Ovary (tissue), 10 donors: ENCODE measurements at places on chromosomes 11 and 22. TPM values are rescaled to one million over a fixed set of nuclear protein-coding genes. Genes with fewer than 3 reads are reported as not detected.
A peak's percentile ranks its signal among the peaks of the same experiment; 100 is the strongest.

TCN2 gene
- 23.0 TPM for total RNA-seq

DNA sequence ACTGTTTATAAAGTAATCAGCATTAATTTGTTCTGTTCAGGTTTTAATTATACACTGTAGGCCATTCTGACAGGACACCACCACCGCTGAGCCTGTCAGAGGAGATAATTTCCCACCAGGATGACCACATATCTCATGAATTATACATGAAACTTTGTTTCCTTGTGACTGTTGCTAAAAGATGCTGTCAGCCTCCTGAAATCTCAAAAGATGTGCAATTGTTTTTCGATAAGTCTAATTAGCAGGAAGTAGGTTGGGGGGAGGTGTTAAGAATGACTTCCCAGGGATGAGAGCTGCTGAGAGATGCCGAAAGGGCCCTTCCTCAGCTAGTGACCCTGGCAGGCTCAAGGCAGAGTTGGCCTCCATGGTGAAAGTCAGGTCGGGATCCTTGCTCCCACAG lies 485.4 kb downstream of the SOX6 start:
- DNase-seq, result no peak

GRCh38 chr11:94897330-94897768 lies 76.0 kb downstream of the CWC15 start:
- peak; percentile 50 for DNase-seq

DGAT2 gene
- 2.1 TPM for total RNA-seq

CD6 gene
- total RNA-seq, result 0.69 TPM

DNA sequence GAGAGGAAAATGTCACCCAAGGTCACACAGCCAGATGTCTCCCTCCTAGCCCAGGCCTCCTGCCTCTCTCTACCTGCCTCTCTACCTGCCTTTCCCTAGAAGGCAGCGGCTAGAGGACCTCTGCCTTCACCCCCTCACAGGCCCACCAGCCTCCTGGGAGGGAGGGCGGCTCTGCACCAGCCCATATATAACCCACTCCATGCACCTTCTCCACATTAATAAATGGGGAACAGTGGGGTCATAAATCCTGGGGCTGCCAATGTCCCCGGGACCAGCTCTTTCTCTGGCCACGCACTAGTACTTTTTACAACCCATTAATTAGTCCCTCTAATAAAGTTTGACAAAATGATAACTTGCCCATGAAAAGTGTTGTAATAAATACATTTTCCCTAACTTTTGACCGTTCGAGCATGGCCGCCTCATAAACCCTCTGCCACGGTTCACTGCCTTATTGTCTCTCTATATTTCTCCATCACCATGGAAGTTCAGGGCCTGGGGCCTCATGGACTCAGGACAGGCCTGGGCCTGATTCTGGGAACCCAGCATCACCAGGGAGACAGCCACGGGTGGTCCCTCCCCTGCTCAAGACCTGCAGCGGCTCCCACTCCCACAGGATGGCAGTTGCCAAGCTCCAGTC lies 102.1 kb downstream of the MN1 start:
- DNase-seq, result no peak

GRCh38 chr11:1542267-1542666 lies 29.8 kb downstream of the DUSP8 start:
- no peak for DNase-seq

SHANK3 gene
- 15.0 TPM for total RNA-seq

- DNase-seq, result no peak
Measured at GRCh38 chr22:28604966-28605761, 74.5 kb downstream of the TTC28 start.
